ENCODE measurements at places on chromosomes 16 and 17.

DNA sequence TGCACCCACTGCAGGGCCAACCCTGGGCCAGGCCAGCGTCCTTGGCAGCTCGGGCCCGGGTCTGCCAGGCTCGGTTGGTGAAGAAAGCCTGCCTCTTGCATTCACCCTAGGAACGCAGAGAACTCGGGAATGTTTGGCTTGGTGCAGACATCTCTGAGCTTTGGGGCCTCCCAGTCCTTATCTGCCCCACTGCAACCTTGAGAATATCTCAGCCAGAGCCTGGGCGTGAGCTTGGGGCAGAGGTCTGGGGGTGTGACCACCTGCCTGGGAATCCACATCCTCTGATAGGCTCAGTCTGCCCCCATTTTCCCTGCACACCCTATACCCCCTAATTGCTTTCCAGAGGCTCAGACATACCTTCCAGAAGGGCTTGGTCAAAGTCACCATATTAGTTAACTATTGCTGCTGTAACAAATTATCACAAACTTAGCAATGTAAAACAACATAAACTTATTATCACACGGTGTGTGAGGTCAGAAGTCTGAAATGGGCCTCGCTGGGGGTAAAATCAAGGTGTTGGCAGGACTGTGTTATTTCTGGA, 30.7 kb upstream of the ZNF423 start:
- DNase-seq, result no peak

GRCh38 chr17:40539711-40540411, 25.4 kb downstream of the CCR7 start:
- no peak for DNase-seq

DNA sequence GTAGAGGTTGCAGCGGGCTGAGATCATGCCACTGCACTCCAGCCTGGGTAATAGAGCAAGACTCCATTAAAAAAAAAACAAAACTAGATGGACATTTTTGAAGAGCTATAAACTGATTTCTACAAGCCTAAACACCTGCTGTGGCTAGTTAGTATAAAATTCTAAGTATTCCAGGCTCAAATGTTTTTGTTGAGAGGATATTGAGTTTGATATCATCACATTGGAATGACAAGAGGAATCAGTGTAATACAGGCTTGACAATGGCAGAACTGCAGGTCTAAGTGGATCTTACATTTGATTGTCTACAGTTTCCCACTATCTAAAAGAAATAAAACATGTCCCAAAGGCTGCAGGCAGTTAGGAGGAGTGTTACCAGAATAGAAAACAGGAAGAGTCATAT, 23.9 kb upstream of the DLX3 start:
- DNase-seq, result no peak

DNA sequence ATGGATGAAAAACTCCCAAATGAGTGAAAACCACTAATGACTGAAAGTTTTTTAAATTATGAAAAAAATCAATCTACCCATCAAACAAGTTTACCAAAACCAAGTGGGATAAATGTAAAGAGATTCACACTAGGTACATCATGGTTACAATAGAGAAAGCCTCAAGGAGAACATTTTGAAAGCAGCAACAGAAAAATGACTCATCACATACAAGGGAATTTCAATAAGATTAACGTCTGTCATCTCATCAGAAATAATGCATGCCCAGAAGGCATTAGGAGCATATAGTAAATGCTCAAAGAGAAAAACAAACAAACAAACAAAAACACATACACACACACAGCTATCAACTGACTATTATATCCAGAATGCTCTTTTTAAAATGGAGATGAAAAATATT, 261.8 kb upstream of the KIF2B start:
- no peak for DNase-seq

DNA sequence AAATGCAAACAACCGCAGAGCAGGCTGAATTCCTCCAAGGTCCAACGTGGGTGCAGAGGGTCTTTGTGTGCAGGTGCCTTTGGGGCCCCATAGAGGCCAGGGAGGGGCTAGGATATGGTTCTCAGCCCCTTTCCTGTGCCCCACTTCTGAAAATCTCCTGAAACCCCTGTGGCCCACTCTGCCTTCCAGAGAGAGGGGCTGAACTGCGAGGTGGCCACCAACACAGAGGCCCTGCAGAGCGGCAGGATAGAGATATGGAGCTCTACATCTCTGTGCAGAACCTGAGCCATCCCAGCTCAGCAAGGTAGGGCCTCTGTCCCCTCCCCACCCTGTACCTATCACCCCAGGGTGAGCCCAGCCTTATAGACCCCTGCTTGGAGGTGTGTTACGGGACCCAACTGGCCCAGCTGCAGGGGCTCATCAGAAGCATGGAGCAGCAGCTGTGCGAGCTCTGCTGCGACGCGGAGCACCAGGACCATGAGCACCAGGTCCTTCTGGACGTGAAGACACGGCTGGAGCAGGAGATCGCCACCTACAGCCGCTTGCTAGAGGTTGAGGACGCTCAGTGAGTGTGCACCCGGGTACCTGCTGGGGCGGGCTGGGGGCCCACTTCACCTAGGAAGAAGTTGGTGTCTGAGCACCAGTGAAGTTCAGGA, 5.5 kb downstream of the USP6 start:
- DNase-seq, result no peak

- no peak for DNase-seq
These were observed 14.7 kb upstream of the XYLT2 start for GRCh38 chr17:50331085-50331791.

DNA sequence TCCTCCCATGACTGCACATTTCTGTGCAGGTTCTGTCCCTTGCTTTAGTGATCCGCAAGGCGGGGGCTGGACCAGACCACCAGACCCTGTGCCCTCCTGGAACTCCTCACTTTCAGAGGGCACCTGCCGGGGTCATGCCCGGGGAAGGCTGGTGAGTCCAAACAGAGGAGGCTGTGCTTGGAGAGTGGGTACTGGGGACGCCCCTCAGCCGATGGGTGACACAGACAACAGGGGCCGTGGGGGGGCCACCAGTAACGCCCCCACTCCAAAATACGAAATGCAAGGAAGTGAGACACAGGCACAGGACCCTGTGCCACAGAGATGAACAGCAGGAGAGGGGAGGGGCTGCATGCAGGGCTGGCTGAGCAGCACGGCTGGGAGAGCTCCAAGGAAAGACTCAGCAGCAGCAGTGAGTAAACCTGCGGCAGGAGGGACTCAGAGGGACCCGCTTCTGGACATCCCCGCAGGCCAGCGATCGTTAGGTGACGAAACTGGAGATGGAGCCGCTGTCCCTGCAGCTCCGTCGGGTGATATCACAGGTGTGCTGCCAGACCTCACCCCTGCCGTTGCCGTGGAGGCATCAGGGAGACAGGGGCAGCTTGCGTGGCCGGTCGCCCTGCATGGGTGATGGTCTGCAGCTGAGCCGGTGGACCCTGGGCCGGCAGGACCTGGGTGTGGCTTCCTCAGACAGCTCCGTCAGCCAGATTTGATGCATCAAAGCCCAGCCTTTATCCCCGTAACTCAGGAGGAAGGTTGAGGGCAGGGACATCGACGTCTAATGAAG, 71.2 kb upstream of the GNG13 start:
- no peak for DNase-seq

GRCh38 chr17:82723169-82723807, 6.8 kb downstream of the FN3KRP start:
- DNase-seq, result no peak

DNA sequence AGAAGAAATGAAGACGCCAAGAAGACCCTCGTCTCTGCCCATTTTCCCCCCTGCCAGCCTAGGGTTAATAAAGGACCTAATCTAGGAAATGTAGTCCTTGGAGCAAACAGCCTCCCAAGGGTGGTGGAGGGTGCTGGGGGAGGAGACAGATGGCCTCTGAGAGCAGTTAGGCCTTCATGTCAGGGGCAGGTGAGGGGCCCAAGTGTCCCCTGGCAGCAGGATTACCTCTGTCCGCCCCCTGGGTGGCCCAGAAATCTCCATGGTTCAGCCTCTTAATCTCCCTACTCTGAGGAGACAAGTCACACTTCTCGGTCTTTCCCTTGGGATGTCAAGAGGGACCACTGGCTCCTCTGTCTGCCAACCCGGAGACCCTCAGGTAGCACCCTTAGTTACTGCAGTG, 365.4 kb upstream of the TNRC6C start:
- DNase-seq, result no peak

GRCh38 chr17:1423456-1424135, 23.6 kb upstream of the YWHAE start:
- peak; percentile 30 for DNase-seq

Data from SK-MEL-5 (cell line).